ENCODE measurements at places on chromosomes 16 and 17.

GRCh38 chr17:47989700-47990099 is 18.8 kb downstream of the CDK5RAP3 start:
- DNase-seq, result no peak

- DNase-seq, result no peak
These were observed 63.3 kb upstream of the HSBP1 start for GRCh38 chr16:83744441-83744981.

GRCh38 chr16:64412578-64413280 is 709.1 kb downstream of the CDH11 start:
- DNase-seq, result no peak

- no peak for DNase-seq
These were observed 35.0 kb downstream of the NKD1 start for GRCh38 chr16:50583211-50583610.

DNA sequence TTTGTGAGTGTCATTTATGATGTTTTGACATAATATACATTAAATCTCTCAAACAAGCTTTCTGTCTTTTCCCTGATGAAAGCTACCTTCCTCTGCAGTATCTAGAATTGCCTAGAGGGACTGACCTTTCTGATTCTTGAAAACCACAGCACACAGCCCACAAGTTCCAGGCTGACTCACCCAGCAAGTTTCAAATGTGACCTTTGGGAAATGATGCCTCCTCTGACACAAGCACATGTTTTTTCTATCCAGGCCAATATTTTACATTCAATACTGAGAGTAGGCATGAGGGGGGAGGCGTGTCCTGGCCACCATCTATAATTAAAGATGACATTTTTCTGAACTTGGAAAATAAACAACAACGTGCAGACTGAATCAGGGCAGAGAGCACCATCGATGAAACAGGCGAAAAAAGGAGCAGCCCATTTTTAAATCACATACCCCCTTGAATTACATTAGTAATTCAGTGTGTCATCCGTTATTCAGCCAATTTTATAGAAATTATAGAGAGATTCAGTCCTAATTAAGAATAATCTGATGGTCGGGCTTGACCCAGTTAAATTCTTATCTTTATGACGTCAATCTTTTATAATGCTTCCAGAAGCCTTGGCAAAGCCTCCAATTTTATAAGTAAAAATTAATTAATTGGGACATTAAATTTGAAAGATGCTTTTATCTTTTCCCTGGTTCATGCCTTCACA is 292.6 kb upstream of the CDH11 start:
- no peak for DNase-seq

- peak; percentile 78 for DNase-seq
These were observed 68.2 kb downstream of the MYO18A start for GRCh38 chr17:29111816-29112499.

DNA sequence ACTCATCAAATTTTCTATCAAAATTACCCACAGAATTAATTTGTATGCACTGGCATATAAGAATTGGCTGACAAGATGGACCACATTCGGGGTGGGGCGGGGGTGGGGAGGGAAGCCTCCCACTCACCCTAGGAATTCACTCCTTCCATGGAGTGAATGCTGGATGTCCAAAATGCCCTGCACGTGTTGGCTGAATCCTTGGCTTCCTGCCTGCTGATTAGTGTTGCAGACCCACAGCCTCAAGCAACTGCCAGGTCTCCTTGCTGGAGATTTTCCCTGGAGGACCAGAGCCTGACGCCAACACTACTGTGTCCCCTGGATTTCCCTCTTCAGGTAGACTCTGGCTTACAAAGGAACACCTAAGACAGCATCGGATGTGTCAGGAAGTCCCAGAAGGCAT is 575.7 kb upstream of the CDH11 start:
- DNase-seq, result no peak

DNA sequence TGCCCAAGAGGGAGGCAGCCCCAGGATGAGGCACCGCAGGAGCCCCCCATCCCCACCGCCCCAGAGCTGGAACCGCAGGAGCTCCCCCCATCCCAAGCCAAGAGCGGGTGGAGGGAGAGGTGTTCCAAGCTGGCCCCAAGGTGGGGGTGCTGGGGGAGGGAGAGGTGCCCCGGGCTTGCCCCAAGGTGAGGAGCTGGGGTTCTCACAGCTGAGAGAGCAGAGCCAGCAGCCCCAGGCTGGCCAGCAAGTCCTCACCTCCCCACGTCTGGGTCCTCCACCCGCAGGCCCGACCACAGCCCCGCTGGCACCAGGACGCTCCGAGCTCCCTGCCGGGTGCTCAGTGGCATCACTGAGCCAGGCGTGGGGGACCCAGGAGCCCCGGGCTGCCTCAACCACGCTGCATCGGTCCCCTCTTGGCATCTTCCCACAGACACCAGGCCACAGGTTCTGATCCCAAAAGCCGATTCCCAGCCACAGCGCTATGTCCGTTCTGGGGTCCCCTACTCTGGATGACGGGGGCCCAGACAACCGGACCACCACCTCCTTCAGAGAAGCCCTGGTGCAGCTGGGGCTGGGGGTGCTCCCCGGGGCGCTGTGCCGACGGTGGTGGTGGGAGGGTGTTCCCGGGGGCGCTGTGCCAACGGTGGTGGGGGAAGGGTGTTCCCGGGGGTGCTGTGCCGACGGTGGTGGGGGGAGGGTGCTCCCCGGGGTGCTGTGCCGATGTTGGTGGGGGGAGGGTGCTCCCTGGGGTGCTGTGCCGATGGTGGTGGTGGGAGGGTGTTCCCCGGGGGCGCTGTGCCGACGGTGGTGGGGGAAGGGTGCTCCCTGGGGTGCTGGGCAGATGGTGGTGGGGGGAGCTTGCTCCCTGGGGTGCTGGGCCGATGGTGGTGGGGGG is 15.4 kb upstream of the WDR45B start:
- DNase-seq, result no peak

GRCh38 chr16:11242658-11243057 is 13.3 kb downstream of the SOCS1 start:
- no peak for DNase-seq

- DNase-seq, result no peak
These were observed 21.2 kb downstream of the CLEC16A start for GRCh38 chr16:10965440-10966061.

- DNase-seq, result no peak
These were observed 81.5 kb downstream of the AMFR start for GRCh38 chr16:56343661-56344517.

DNA sequence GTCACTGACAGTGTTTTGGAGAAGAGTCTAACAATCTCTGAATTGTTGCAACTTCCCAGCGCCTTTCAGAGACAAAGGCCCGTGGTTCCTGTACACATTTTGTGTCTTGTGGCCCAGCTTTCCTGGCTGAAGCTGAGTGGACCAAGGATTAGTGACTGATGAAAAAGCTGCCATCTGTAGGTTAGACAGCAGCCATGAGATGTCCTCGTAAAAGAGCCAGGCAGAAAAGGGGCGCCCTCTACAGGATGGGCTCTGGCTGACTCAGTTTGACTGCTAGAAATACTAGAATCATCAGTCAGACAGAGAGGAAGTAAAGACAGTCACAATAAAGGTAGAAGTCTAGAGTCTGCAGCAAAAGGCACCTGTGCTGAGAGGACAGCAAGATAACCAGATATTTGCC is 26.5 kb upstream of the NF1 start:
- no peak for DNase-seq

DNA sequence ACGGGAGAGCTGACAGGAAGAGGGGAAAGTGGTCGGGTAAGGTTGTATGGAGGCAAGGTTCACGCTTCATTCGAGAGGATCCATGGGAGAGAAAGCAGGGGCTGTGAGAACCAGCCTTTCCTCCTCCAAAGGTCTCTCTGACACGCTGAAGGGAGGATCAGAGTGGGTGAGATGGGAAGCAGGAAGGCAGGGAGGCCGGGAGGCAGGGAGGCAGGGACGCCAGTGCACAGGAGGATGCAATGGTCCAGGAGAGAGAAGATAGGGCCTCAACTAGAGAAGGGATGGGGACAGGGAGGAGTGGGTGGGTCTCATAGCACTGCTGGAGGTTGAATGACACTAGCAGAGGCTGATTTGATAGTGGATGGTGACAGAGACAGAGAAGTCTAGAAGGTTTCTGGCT is 54.1 kb downstream of the PIMREG start:
- no peak for DNase-seq

DNA sequence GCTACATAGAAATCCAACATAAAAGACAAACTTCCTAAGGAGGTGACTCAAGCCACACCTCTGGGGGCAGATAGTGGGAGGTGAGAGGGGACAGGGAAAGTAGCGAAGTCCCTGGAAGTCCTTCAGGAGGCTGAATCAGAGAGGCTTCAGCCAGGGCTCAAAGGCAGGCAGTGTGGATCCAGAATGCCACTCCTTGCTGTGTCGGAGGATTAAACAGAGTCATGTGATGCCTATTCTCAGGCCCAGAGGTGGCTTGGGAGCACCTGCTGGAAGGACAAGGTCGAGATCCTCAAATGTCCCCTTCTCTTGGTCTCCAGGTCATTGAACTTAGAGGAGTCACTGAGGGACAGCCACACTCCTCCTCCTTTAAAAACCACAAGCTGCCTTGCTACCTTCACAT is 391.1 kb downstream of the SOX9 start:
- no peak for DNase-seq

- no peak for DNase-seq
These were observed 13.8 kb downstream of the PKD1 start for GRCh38 chr16:2121853-2122252.

DNA sequence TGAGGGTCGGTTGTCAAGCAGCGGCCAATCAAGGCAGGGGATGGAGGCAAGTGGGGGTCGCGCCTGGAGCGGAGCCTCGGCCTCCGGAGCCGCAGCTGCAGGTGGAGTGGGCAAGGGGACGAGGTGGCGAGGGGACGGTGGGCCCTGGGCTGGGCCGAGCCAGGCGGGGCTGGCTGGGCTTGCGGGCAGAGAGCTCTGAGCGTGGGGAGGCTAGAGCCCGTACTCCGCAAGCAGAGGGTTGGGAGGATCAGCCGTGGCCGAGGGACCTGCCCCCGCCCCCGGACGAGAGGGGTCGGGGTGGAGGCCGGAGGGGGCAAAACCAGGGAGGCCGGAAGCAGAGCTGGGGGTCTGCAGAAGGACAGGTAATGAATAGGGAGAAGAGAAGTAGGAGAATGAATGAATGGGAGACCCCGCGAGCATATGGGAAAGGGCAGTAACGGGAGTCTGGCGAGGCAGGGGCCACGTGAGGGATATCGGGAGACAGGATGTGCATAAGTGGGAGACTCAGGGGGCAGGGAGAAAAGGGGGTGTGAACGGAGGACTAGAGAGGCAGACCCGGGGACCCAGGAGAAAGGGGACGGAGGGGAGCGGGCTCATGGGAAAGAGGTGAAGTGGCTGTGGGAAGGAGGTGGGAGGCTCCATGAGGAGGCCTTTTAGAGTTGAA is at the start of gene KATNB1:
KATNB1 (plus strand) TSS at position 16 of the 664 bp plus-strand sequence. CDS start 1,474 bp downstream, outside the sequence.
- DNase-seq, result no peak

DNA sequence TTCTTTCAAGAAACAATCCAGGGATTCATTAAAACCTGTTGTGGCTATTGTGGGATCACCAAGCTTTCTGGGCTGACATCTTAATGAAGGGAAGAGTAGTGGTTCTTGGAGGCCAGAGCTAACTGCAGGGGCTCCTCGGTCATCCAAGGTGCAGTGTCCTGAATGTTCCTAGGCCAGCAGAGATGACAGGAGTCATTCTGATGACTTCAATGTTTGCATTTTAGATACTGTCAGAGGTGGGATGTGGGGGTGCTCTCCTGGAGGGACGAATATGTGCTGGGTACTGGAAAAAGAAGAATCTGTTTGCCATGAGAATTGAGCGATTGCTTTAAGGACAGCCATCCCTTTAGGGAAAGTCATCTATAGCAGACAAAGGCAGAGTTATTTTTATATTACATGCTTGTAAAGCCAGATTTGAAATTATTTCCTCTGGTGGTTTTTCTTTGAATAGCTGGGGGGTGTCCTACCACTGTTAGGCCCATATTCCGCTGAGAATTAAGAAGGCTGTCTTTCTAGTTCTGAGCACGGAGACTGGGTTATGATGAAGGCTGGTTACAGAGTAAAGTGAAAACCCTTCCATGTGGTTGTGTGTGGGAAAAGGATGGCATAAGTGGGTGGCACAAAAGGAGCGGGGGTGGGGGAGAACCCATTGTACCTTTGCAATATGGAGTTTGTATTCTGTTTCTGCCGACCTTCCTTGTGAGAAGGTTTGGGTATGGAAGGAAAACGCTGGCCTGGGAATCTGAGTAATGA is 7.4 kb downstream of the HLF start:
- no peak for DNase-seq

GRCh38 chr16:3023669-3024478 is at the start of the genes HCFC1R1 and THOC6:
Gene HCFC1R1 (minus strand): TSS chr16:3023942. CDS start chr16:3023941, 1 bp downstream.
Gene THOC6 (plus strand): TSS chr16:3024035. CDS start chr16:3024327, 292 bp downstream.
- peak; percentile 93 for DNase-seq

DNA sequence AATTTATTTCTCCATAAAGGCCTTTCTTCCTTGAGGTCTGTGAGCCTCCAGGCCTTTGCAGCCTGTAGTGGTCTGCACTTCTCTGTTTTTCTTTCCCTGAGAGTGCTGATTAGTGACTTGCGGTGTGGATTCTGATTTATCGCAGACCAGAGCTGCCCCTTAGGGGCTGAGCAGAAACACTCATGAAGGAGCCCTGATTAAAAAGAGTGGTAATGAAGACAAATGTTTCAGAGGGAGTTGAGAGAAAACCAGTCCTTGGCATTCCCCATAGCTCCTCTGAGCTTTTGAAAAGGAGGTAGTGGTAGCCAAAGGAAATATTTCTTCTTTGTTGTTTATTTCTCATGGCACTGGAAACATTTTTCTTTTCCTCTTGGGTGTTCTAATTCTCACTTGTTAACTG is 268.1 kb upstream of the TBX2 start:
- DNase-seq, result no peak

GRCh38 chr17:59469786-59470485 is 95.5 kb upstream of the DHX40 start:
- no peak for DNase-seq

GRCh38 chr16:81600275-81600674 is 155.7 kb downstream of the CMIP start:
- no peak for DNase-seq

DNA sequence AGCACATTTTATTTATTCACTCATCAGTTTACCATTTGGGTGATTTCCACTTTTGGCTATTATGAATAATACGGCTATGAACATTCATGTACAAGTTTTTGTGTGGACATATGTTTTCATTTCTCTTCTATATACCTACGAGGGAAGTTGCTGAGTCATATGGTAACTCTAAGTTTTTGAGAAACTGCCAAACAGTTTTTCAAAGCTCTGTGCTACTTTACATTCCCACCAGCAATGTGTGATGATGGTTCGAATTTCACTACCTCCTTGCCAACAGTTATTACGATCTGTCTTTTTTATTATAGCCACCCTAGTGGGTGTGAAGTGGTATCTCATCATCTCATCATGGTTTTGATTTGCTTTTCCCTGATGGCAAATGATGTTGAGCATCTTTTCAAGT is 63.7 kb upstream of the MRTFB start:
- no peak for DNase-seq

All from activated CD4-positive, alpha-beta T cell treated with anti-CD3 and anti-CD28 coated beads, Interleukin-2, amount 50 U/mL, for 24 hours (primary cell).